ENCODE measurements at places on chromosomes 5 and 9.

- H3K4me1 ChIP-seq = no peaks in the 10 kb centered on the region
- no peak overlapping the region for H3K4me3 ChIP-seq
- H3K36me3 ChIP-seq = no peaks in the 10 kb centered on the region
- no peak overlapping the region for H3K27ac ChIP-seq
- H3K27me3 ChIP-seq = peaks cover 17% of the 10 kb centered on the region
Measured at GRCh38 chr5:81398741-81399140, 4.8 kb upstream of the ACOT12 start.

DNA sequence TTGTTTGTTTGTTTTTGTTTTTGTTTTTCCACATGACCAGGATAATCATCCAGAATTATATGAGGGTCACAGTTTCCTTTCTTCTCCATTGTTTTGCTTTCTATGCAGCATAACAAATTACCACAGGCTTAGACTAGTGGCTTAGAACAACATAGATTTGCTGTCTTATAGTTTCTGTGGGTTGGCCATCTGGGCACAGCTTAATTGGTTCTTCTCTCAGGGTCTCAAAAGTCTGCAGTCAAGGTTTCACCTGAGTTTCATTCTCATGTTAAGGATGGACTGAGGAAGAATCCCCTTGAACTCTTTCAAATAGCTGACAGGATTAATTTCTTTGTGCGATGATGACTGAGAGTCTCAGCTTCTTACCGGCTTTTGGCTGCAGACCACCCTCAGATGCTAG lies 559.8 kb downstream of the PRDM9 start:
- H3K36me3 ChIP-seq = no peaks in the 10 kb centered on the region
- no peak overlapping the region for H3K27ac ChIP-seq
- no peak overlapping the region for H3K4me3 ChIP-seq
- no peak for DNase-seq

DNA sequence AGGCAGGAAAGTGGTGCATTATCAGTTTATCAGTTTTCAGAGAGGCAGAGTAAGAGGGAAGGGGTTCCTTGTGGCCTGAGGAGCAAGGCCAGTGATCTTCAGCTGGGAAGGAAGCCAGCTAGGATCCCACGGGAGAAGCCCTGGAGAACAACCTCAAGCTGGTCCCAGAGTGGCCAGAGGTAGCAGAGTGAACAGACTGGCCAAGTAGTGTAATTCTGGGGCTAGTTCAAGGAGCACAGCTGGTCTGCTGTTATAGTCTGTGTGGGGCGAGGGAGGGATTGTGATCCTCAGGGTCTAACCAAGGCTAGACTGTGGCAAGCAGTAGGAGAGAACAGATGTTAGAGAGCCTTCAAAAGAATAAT lies 164.6 kb downstream of the CARTPT start:
- H3K27me3 ChIP-seq = peaks cover 6% of the 10 kb centered on the region
- DNase-seq = no peak

GRCh38 chr5:170619869-170620268 lies 116.0 kb downstream of the KCNIP1 start:
- peaks cover 2% of the 10 kb centered on the region for H3K27me3 ChIP-seq
- no peak overlapping the region for H3K27ac ChIP-seq
- peaks cover 3% of the 10 kb centered on the region for H3K4me1 ChIP-seq
- H3K36me3 ChIP-seq = no peaks in the 10 kb centered on the region

- H3K27me3 ChIP-seq = peaks cover 6% of the 10 kb centered on the region
- no peak for DNase-seq
- H3K4me3 ChIP-seq = peak within 1 kb of the TSS; percentile 96
- H3K4me1 ChIP-seq = peaks cover 17% of the 10 kb centered on the region
Measured at GRCh38 chr5:111756581-111757354, at the start of gene NREP. TSS of gene NREP (minus strand) at chr5:111757194. CDS start at chr5:111755772, 1,422 bp downstream.

DNA sequence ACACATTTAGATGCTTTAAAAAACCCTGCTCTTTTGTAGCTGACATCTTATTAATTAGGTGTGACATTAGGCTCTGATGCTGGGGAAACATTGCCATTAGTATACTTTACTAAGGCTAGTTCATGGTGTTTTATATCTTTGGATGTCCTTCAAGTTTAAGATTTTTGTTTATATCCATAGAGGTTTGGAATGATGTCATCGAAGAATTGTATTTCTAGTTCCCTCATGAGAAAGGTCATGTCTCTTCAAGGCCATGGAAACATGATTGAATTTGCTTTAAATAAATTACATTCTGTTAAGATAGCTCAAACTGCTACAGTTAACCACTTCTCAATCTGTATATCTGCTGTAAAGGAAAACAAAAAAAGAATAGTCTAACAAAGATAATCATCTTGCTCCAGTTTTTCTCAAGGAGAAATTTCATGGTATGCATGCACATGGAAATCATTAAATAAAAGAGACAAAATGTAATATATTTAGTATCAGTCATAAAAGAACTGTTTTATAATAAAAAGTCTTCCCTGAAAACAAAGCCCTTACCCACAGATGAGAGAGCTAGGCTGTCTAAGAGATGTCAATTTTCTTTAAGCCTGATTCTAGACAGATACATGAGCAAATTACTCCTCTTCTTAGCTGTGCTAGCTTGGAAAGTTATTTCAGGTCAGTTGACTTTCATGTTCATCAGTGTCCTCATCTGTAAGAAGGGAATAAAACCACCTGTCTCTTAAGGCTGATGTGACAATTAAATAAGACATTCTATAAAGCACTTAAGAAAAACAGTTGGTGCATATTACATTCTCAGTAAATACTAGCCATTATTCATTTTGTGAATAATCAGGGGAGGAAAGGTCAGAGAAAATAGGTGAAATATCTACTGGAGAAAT lies 25.0 kb upstream of the STARD4 start:
- H3K4me3 ChIP-seq = no peak overlapping the region
- no peaks in the 10 kb centered on the region for H3K4me1 ChIP-seq
- H3K27me3 ChIP-seq = peaks cover 14% of the 10 kb centered on the region
- no peaks in the 10 kb centered on the region for H3K36me3 ChIP-seq

DNA sequence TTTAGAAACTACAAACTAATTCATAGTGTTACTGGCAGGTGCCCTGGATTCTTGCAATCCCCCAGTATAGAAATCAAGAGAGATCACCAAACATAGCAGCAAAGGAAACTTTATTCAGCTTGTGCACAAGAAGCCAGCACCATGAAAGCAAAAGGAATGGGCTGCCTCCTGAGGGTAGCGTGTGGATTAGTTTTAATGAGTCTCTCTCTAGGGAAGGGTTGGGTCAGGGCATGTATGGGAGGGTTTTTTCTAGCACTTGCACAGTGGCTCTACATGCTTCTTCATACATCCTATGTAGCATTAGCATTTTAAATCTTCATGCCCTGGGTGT lies 38.4 kb downstream of the LYRM7 start:
- peaks cover 1% of the 10 kb centered on the region for H3K27me3 ChIP-seq
- H3K36me3 ChIP-seq = no peaks in the 10 kb centered on the region
- peaks cover 33% of the 10 kb centered on the region for H3K4me1 ChIP-seq
- H3K4me3 ChIP-seq = peak overlapping the region; percentile 66
- peak overlapping the region; percentile 94 for H3K27ac ChIP-seq

- H3K4me3 ChIP-seq = no peak overlapping the region
- no peak overlapping the region for H3K27ac ChIP-seq
- no peak for DNase-seq
- H3K36me3 ChIP-seq = peaks cover 25% of the 10 kb centered on the region
- H3K4me1 ChIP-seq = no peaks in the 10 kb centered on the region
Measured at GRCh38 chr5:139038613-139039305, 159.4 kb downstream of the SIL1 start.

DNA sequence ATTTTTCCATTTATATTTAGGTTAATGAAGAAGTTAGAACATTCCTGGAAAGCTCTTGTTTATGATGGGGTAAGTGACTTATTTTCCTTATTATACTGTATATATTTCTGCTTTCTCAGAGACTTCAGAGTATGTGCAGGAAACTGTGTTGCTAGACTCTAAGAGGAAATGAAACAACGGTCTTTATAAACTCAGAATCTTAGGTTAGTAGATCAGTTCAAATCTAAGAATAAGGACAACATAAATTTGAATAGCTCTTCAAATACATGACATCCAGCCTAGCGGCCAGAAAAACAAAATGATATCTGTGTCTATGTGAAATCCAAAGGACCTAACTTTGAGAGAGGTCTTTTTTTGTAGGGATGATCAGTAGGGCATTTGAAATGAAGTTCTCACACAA lies 94.3 kb downstream of the PRKACG start:
- no peaks in the 10 kb centered on the region for H3K4me1 ChIP-seq
- no peak overlapping the region for H3K4me3 ChIP-seq
- H3K27ac ChIP-seq = no peak overlapping the region
- no peaks in the 10 kb centered on the region for H3K36me3 ChIP-seq

- no peak overlapping the region for H3K4me3 ChIP-seq
- peaks cover 17% of the 10 kb centered on the region for H3K4me1 ChIP-seq
- no peak overlapping the region for H3K27ac ChIP-seq
- DNase-seq = no peak
- H3K36me3 ChIP-seq = no peaks in the 10 kb centered on the region
Measured at GRCh38 chr9:34991607-34992375, 2.2 kb downstream of the DNAJB5 start.

DNA sequence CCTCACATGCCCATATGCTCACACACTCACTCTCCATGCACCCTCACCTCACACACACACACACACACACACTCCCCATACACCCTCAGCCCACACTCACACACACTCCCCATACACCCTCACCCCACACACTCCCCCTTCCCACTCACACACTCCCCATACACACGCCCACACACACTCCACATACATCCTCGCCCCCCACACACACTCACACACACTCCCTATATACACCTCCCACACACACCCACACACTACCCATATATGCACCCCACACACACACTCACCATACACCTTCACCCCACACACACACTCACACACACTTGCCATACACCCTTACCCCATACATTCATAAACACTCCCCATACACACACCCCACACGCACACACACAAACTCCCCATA lies 550.7 kb upstream of the DAP start:
- H3K36me3 ChIP-seq = no peaks in the 10 kb centered on the region
- H3K4me3 ChIP-seq = no peak overlapping the region
- no peaks in the 10 kb centered on the region for H3K4me1 ChIP-seq
- no peaks in the 10 kb centered on the region for H3K27me3 ChIP-seq

- peaks cover 23% of the 10 kb centered on the region for H3K4me1 ChIP-seq
- peak overlapping the region; percentile 75 for H3K27ac ChIP-seq
- H3K27me3 ChIP-seq = peaks cover 7% of the 10 kb centered on the region
- peak overlapping the region; percentile 93 for H3K4me3 ChIP-seq
Measured at GRCh38 chr5:56950626-56951125, 1.2 kb downstream of the MIER3 start.

DNA sequence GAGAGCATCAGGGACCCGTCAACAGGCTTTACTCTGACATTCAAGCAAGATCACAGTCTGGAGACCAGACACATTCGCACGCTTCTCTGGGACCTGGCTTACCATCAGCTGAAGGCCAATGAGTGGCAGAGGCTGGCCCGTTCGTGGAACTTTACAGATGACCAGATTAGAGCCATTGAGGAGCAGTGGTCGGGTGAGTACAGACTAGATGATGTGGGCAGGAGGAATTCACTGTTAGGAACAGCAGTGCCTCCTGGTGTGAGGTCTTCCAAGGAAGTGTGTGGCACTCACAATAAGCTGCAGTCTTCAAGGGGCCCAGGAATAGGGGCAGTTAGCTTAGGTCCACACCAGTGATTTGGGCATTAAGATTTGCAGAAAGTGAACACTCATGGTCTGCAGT lies 50.4 kb downstream of the POC5 start:
- H3K36me3 ChIP-seq = peaks cover 9% of the 10 kb centered on the region
- no peak overlapping the region for H3K27ac ChIP-seq
- H3K4me3 ChIP-seq = no peak overlapping the region
- no peaks in the 10 kb centered on the region for H3K27me3 ChIP-seq
- no peak for DNase-seq

- peaks cover 4% of the 10 kb centered on the region for H3K4me1 ChIP-seq
- no peaks in the 10 kb centered on the region for H3K36me3 ChIP-seq
- no peak overlapping the region for H3K4me3 ChIP-seq
Measured at GRCh38 chr9:137318602-137319001, 16.5 kb upstream of the NRARP start.
